ENCODE measurements at places on chromosomes 1 and 21.

- DNase-seq = no peak
Measured at GRCh38 chr1:222546091-222546490, 1.8 kb downstream of the HHIPL2 start.

DNA sequence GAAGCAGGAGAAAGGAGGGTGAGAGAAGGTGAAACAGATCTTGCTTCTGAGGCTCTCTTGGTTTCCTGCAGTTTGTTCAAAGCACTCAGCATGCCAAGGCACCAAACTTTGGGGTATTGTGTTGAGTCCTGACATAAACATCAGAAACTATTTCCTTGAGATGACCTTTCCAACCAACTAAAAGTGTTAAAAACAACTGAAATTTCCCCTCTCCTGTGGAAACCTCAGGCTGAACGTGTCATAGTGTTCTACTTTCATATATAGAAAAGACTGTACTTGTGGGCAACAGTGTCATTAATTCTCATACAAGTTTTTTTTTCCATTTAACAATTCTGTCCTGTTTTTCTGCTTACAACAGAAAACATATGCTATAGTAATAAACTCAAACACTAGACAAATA is 6.3 kb upstream of the LYST start:
- no peak for DNase-seq

- no peak for DNase-seq
Measured at GRCh38 chr1:147334292-147334691, 91.8 kb downstream of the CHD1L start.

DNA sequence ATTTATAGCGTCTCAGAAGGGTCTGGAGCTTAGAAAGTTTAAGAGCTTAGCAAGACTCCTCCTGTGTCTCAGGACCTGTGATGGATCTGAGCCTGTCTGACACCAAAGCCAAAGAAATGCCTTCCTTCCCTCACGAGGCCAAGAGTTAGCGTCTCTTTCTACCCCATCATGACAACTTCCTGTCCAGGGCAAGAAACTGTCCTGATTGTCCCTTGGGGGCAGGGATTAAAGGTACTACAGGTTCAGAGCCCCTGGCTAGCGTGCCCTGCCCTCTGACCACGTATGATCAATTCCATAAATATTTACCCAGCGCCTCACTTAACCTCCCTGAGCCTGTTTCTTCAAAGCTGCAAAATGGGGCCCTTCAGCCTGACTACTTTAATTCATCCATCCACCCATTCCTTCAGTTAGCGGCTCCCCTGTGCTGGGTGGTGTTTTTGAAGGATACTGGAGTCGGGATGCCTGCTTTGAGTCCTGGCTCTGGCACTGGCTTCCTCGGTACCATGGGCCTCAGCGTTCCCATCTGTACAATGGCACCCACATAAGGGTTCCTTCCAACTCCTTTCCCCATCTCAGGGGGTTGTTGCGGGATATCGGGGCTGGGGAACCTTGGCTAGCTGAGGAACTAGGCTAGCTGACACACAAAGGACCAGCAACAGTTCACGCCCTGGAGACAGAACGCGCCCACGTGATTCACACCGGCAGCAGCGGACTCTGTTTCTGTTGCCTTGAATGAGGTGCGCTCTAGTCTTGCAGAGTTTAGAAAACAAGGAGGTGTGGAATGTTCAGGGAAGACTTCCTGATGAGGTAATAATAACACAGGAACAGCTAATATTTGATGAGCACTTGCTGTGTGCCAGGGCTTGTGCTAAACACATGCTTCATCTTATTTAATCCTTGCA is 23.0 kb upstream of the EPHA2 start:
- DNase-seq = no peak

- no peak for DNase-seq
Measured at GRCh38 chr1:65146908-65147423, 1.0 kb upstream of the AK4 start.

DNA sequence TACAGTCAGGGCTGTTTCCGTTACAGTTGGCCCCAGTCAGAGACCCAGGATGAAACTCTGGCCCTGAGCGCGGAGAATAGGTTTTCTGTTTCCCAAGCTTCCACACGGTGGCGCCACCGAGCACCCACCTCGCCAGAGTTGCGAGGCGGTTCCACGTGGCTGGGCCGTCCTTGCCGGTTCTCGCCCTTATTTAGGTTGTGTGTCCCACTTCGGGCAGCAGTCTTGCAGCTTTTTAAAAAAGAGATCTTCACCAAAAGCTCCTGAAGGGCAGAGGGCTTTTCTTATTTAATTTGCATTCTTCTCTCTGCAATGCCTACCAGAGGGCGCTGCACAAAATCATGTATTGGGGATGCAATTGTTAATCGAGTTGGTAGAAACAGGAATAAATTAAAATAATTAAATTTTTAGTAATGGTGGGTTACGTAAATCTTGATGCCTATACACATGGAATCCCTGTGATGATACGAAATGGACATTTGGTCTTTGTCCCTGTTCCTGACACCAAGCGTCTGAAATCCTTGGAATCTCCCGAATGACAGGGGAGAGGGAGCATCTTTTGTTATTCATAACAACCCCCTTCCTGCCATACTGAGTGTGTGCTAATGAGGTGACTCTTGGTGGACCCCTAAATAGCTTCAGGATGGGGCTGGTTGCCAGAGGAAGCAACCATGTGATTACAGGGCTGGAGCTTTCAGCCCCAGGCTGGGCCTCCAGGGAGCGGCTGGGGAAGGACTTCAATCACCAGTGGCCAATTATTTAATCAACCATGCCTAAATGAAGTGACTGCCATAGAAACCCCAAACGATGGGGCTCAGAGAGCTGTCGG is 5.6 kb upstream of the S100A7 start:
- DNase-seq = peak; percentile 28

DNA sequence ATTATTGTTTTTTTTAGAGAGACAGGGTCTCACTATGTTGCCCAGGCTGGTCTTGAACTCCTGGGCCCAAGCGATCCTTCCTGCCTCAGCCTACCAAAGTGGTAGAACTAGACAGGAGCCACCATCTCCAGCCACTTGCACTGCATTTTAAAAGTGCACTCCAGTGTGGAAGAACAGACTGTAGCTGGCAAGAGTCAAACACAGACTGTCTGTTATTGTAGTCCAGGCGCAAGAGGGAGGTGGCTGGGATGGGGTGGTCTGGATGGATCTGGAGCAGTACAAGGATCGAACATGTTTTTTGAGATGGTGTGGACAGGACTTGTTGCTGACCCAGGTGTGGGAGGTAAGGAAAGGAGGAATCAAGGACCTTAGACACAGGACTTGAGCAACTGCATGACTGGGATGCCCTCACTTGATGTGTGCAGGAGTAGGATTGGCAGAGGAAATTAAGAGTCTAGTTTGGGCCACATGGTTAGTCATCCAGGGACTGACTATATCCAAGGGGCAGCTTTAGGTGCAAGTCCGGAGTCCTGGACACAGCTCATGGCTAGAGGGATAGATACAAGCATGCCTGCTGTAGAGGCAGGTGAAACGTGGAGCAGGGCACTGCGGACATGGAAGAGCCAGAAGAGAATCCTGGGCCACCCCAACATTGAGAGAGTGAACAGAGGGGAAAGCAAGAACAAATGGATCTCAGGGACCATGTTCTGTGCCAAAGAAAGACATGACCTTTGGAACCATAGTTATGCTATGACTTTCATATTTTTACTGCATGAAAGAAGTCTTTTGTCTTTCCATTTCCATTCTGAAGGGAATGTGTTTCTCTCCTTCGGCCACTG is 42.0 kb downstream of the ELK4 start:
- DNase-seq = no peak

DNA sequence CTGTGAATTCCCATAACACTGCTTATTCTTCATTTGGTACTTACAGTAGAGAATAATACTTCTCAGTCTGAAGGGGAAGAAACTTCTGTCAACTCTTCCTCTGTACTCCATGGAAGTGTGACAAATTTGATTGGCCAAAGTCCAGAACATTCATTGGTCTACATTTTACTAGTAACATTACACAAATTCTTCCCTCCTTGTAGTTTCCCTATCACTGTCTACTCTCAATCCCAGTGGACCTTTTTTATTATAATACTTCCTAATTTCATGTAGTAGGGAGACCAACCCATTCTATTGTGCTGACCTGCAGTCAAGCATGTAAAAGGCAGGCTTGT is 74.7 kb downstream of the ALG6 start:
- no peak for DNase-seq

DNA sequence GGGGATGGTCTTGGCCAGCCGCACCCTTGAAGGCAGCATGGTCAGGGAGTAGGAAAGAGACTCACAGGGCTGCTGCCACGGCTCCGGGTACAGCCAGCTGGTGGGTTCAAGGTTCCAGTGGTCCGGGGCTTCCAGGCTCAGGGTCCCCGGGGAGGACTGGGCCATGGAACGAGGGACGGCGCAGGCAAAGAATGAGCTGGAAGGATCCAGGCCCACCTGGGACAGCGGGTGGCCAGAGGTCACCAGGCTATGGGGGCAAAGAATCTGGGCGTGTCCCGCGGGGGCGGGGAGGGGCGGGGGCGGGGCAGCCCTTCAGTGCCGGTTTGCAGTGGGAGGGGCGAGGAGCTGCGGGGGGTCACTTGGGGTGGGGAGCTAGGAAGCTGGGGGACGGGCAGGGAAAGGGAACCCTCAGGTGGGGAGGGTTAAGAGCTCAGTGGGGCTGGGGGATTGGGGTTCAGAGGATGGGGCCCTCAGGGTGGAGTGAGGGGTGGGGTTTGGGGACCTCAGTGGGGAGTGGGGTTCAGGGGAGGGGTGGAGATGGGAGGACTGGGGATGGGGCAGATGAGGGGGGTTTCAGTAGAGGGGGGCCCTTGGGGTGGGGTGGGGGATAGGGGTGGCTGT is at the start of gene DNMT3L:
DNMT3L (minus strand) TSS at position 223 of the 621 bp plus-strand sequence. CDS start 638 bp downstream, outside the sequence.
- no peak for DNase-seq

DNA sequence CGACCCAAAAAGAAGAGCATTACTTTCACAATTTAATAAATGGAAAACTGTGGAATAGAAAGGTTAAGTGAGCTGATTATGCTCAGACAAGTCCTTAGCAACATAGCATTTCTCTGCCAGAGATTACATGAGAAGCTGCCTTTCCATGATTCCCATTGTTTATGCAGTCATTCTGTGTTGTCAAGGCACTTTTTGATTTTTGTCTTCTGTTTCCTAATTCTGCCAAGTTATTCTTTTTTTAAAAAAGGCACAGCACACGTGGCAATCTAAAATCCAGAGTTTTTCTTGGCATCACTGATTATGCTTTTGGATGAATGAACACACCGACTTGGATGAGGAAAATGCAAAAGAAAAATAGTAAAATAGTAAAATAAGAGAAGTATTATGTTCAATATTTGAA is 185.0 kb downstream of the RGS7 start:
- DNase-seq = no peak

All from stimulated activated CD8-positive, alpha-beta memory T cell treated with anti-CD3 and anti-CD28 coated beads, Interleukin-4, amount 100 ng/mL, for 1 hour (primary cell).